ENCODE measurements at places on chromosomes 16 and 17.
A peak's percentile ranks its signal among the peaks of the same experiment; 100 is the strongest.

GRCh38 chr17:71392715-71393567 lies 727.9 kb upstream of the SOX9 start:
- no peak for DNase-seq

DNA sequence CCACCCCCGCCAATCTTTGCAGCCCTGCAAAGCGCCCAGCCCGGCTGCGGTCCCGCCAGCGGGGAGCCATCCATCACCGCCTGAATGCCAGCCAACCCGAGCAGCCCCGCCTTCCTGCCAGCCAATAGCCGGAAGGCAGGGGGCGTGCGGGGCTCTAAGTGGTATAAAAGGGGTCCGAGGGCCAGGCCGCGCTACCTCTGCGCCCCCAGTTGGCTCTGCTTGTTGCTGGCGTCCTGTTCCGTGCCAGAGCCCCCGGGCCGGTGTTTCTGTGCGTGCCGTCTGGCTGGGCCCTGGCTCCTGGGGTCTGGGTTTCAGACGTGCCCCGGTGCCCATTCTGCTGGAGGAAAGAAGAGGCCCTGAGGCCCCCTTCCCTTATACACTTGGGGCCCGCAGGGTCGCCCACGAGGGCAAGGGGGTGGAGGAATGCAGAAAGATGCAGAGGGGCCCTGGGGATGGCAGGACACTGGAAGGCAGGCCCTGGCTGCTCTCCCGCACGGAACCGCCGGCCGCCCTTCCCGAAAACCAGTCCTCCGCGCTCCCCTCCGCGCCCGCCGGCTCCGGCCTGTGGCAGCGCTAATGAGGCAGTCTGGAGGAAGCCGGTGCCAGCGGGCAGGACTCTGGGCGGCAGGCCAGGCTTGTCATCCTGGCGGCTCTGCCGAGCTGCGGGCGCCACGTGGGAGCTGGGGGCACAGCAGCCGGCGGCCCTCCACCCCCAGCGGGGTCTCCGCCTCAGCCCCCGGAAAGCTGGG lies 14.0 kb downstream of the COPZ2 start:
- DNase-seq, result peak; percentile 90

- peak; percentile 83 for DNase-seq
Measured at GRCh38 chr17:34920676-34921075, 40.6 kb downstream of the CCT6B start.

GRCh38 chr16:12462426-12463280 lies 341.0 kb downstream of the CPPED1 start:
- peak; percentile 41 for DNase-seq

DNA sequence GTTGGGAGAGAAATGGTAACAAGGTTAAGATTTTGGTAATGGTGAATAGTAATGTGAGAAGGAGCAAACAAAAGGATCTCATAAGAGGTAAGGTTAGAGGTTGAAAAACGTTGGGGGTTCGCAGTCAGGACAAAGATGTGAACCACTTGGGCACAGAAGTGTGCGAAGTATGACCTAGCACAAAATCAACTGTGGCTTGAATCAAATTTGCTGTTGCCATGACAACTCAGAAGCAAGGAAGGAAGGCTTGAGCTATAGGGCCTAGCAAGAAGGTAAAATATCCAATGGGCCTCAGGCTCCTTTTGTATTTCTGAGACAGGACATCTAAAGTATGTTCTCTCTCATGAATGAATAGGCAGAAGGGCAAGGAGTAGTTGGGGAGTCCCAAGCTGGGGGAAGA lies 24.5 kb upstream of the TEKT1 start:
- no peak for DNase-seq

GRCh38 chr17:33142705-33143299 lies 150.3 kb downstream of the ASIC2 start:
- peak; percentile 35 for DNase-seq

Measured in suppressor macrophage (primary cell).